ENCODE measurements at places on chromosomes 1 and 21.

GRCh38 chr1:93567255-93567918, 114.2 kb downstream of the BCAR3 start:
- DNase-seq: no peak

GRCh38 chr21:28215214-28215954, 777.3 kb downstream of the LTN1 start:
- no peak for DNase-seq

DNA sequence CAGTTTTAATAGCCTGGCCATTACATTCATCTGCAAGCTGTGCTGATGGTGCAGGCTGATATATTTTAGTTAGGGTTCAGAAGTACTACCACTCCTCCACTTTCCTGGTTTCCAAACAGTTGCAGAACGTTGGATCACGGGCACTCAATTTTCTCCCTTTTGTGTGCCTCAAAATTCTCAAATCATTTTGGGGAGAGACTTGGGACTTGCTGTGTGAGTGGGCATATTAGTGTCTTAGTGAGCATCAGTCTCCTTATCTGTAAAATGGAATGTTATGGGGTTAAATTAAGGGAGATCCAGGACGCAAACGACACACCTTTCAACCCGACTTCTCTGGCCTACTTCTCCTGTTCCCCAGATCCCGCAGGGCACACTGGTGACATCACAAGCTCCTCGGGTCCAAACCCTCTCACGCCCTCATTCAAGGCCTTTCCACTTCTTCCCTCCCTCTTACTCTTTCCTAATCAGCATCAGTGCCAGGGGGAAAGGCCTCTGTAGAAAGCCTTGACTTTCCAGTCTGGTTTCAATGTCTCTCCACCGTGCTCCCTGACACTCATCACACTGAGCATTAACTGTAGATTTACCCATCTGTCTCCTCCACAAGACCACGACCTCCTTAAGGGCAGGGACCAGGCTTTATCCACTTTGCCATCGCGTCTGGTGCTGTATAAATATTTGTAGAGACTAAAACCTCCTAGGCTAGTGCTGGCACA, 1.2 kb downstream of the PIGP start:
- no peak for DNase-seq

GRCh38 chr1:51203874-51204245, 32.2 kb upstream of the RNF11 start:
- no peak for DNase-seq

DNA sequence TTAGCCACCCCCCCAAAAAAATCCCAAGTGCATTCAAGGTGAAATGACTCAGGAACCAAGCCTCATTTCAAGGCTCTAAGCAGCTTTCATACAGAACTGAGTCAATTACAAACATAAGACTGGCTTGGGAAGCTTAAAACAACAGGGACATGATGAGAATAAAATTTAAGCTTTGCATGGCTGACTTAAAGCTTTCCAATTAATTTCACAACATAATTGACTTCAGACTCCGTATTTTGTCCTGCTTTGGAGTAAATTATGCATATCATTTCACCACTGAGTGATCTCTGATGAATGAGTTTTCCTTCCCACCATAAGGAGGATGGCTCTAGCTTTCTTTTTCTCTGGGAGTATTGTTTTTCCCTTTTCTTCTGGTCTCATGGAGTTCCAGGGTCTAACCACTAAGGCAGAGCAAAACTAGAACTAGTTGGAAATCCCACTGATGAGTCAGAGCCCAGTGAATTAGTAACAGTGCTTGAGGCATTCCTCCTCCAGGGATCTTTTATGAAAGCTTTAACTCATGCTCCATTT, 72.8 kb downstream of the XCL2 start:
- no peak for DNase-seq

GRCh38 chr1:27523337-27524020, 33.5 kb upstream of the WASF2 start:
- DNase-seq: peak; percentile 73

DNA sequence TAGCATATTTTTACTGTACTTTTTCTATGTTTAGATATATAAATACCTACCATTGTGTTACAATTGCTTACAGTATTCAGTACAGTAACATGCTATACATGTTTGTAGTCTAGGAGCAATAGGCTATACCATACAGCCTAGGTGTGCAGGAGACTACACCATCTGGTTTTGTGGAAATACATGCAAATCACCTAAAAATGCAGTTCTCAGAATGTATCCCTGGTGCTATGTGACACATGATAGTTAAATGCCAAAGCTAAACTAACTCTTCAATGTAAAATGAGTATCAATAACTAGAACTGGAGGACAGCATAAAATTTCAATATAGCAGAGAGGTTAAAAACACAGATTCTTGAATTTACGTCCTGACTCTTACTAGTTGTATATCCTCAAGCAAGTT, 14.8 kb downstream of the NUCKS1 start:
- DNase-seq: no peak

- DNase-seq: no peak
Observed at GRCh38 chr1:1875932-1876331, 15.0 kb downstream of the GNB1 start.

DNA sequence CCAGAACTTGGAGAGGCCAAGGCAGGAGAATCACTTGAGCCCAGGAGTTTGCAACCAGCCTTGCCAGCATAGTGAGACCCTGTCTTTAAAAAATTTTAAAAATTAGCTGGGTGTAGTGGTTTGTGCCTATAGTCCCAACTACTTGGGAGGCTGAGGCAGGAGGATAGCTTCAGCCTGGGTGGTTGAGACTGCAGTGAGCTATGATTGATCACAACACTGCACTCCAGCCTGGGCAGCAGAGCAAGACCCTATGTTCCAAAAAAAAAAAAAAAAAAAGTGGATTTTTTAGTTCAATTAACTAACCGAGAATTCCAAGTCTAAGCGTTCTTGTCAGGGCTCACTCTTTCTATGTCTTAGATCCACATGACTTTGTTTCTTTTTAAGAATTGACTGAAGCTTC, 130.3 kb upstream of the NRIP1 start:
- DNase-seq: no peak

- no peak for DNase-seq
Observed at GRCh38 chr1:59072583-59072947, 224.3 kb upstream of the FGGY start.

DNA sequence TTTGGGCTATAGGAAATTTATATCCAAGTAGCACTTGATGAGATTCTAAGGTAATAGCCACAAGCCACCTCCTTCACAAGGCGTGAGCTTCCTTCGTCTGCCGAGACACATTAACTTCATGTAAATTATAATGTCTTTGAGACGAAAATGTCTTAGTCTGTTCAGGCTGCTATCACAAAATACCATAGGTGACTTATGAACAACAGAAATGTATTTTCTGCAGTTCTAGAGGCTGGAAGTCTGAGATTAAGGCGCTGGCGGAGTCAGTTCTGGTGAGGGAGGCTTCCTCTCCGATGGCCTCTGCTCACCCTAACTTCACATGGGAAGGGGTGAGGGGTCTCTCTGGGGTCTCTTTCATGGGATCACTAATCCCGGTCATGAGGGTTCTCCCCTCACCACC, 133.0 kb downstream of the ETS2 start:
- DNase-seq: no peak

- DNase-seq: no peak
Observed at GRCh38 chr1:197808880-197809279, 33.6 kb upstream of the DENND1B start.

- DNase-seq: no peak
Observed at GRCh38 chr1:165737196-165737595, 31.5 kb downstream of the TMCO1 start.

- no peak for DNase-seq
Observed at GRCh38 chr1:102655034-102655433, 453.3 kb downstream of the COL11A1 start.

- DNase-seq: no peak
Observed at GRCh38 chr1:21508580-21509350, 458 bp upstream of the ALPL start.

DNA sequence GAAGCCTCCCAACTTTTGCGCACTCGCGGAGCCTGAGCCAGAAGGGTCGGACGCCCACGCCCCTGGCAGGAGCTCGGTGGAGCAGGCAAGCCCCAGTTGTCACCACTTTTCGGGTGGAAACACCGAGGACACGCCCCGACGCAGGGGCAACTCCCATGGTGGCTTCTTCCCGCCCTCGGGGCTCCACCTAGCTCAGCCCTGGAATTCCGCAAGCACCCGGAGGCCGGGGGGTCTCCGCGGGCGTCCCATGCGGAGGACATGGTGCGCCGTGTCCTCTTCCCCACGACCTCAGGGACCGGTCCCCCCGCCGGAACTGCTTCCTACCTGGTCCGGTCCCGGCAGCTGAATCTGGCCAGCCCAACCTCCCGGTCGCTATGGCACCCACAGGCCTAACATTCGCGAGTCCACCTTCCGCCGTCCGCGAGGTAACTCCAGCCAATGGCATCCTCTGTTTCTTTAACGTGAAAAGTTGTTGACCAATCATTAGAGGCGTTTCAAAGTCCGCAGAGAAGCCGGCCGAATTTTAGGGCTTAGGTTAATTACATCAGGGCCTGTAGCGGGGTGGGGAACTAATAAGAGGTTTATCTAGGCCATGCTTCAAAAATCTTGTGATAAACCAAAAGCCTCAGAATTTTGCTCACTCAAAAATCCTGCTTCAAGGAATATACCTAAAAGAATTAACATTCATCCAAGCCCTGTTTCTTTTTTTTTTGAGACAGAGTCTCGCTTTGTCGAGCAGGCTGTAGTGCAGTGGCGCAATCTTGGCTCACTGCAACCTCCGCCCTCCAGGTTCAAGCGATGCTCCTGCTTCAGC, at the start of gene STPG1:
Gene STPG1 (minus strand): TSS at position 433 of the 814 bp plus-strand sequence. CDS start 12,394 bp downstream, outside the sequence.
- peak; percentile 76 for DNase-seq

All from NCI-H187 (cell line).